ENCODE measurements at places on chromosomes 5 and 9. TPM values are rescaled to one million over a fixed set of nuclear protein-coding genes. Genes with fewer than 3 reads are reported as not detected.

The FOXD4L5 gene
- not detected for total RNA-seq

The ARL14EPL gene
- not detected for total RNA-seq

The CDC25C gene
- total RNA-seq = 2.9 TPM

The THG1L gene
- 7.2 TPM for total RNA-seq

The SLIT3 gene
- 7.4 TPM for total RNA-seq

The HTR1A gene
- not detected for total RNA-seq

The SLC12A7 gene
- total RNA-seq = 30.4 TPM

The THOC3 gene
- 60.3 TPM for total RNA-seq
